ENCODE measurements at places on chromosomes 11 and 22.
A peak's percentile ranks its signal among the peaks of the same experiment; 100 is the strongest.

DNA sequence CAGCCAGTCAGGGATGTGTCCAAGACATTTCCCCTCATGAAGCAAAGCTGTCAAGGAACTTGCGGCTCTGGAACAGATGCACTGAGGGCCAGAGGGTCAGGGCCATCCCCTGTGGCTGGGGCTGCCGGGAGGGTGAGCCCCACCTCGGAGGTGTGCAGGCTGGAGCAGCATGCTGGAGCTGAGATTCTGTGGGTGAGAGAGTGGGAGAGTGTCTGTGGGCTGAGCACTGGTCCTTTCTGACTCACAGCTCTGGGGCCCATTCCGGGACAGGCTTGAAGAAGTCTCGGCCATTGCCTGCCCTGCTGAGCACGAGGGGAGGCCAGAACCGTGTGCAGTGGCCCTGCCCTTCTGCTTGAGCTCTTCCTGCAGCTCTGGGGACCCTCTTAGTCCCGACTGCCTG lies 2.1 kb downstream of the OMP start:
- DNase-seq: no peak

DNA sequence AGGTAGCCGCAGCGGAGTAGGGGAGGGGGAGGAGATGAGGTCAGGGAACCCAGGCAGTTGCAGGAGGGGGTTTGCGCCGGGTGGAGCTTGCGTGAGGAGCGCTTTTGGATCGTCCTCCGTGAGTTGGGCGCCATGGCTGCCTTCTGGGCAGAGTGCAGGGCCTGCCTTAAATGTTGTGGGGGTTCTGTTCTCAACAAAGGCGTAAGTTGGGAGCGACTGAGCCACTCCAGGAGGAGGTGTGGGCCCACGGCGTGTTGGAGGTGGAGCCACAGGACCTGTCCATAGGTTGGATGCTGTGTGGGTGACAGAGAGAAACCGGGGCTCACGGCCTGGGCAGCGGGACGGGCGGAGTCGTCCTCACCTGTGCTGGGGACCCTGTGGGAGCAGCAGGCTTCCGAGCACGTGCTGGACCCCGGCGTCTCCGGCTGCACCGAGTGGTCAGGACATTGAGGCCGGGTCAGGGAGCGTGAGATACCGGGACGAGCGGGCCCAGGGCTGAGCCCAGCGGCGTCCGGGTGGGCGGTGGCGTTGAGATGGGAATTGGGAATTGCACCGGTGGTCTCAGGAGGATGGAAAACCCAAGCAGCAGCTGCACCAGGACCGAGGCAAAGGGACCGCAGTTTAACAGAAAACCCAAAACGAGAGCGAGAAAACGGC lies 977 bp upstream of the PGGHG start:
- no peak for DNase-seq

- no peak for DNase-seq
Observed at GRCh38 chr11:76088511-76088910, 117.8 kb downstream of the WNT11 start.

DNA sequence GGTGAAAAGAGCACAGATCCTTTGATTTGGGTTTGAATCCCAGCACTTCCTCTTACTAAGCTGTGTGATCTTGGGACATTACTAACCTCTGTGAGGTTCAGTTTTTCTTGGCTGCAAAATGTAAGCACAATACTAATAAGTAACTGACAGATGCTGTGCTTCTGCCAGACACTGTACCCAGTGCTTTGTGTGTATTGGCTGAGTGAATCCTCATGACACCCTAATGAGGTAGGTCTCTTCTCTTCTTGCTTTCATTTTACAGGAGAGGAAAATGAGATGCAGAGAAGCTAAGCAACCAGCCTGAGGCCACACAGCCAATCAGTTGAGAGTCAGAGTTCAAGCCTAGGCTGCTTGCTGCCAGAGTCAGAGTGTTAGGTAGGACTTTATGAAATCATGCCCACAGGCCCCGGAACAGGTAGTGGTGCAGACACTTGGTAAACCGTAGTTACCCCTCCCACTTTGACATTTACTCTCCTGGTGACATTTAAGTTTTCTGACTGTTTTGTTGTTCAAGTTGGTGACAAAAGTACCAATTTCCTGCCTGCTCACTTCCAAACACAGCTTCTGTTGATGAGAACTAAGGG lies 21.2 kb downstream of the PTPRJ start:
- DNase-seq: peak; percentile 55

- peak; percentile 72 for DNase-seq
Observed at GRCh38 chr11:35598254-35599125, 19.8 kb upstream of the FJX1 start.

GRCh38 chr11:58730507-58731089 lies 1.1 kb downstream of the GLYAT start:
- DNase-seq: no peak

Measured in GM12865 (cell line).